Suprapubic skin (tissue), 4 donors: ENCODE measurements at places on chromosomes 5 and 9.

GRCh38 chr9:75935591-75935990, 45.1 kb downstream of the PCSK5 start:
- no peak for DNase-seq

- no peak for DNase-seq
Measured at GRCh38 chr9:92474587-92474986, 7.7 kb downstream of the ASPN start.

GRCh38 chr9:72351538-72352453, 13.2 kb downstream of the ZFAND5 start:
- DNase-seq = no peak

GRCh38 chr9:123881604-123882003, 48.3 kb downstream of the DENND1A start:
- DNase-seq = no peak

DNA sequence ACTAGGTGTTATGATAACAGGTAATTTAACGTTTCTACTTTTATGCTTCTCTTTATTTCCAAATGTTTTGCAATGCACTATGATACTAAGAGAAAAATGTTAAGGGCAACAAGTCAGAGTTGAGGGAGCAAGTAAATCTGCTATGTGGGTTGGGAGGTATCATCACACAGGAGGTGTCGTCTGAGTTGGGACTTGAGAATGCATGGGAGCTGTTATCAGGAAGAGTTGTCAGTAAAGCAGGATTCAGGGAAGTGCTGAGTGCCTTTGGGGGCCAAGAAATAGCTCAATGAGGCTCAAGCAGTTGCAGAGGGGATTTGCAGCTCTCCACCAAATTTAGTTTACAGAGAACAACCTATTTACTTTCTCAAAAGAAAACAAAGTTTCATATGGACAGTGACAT, 108.0 kb downstream of the PPP2R2B start:
- no peak for DNase-seq

DNA sequence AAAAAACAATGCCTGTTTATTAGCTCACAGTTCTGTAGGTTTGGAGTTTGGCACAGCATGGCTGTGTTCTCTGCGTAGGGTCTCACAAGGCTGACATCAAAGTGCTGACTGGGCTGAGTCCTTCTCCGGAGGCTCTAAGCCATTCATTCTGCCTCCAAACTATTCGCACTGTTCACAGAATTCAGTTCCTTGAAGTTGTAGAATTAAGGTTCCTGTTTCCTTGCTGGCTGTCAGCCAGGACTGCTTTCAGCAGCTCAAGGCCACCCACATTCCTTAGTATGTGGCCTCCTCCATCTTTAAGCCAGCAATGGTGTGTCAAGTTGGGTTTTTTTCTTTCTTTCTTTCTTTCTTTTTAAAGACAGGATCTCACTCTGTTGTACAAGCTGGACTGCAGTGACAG, 161.9 kb downstream of the CDH6 start:
- no peak for DNase-seq

DNA sequence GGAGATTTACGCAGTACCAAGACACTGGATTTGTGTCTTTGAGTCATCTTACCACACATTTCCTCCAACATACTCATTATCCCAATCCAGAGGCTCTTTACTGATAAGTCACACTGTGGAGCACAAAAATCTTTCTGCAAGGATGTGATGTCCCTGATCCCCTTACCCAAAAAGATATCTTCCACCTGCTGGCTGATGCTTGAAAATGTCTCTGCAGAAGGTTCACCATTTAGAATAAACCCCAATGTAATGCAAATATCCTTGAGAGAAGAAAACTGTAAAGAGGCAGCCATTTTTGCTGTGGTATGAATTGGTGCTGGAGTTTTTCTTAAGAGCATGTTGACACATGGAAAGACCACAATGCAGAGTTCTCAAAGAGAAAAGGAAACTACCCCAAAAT, 65.7 kb upstream of the RORB start:
- no peak for DNase-seq

- DNase-seq = no peak
Measured at GRCh38 chr5:180100621-180101450, 29.3 kb upstream of the RNF130 start.

GRCh38 chr5:107990881-107991810, 320.4 kb upstream of the EFNA5 start:
- DNase-seq = no peak

DNA sequence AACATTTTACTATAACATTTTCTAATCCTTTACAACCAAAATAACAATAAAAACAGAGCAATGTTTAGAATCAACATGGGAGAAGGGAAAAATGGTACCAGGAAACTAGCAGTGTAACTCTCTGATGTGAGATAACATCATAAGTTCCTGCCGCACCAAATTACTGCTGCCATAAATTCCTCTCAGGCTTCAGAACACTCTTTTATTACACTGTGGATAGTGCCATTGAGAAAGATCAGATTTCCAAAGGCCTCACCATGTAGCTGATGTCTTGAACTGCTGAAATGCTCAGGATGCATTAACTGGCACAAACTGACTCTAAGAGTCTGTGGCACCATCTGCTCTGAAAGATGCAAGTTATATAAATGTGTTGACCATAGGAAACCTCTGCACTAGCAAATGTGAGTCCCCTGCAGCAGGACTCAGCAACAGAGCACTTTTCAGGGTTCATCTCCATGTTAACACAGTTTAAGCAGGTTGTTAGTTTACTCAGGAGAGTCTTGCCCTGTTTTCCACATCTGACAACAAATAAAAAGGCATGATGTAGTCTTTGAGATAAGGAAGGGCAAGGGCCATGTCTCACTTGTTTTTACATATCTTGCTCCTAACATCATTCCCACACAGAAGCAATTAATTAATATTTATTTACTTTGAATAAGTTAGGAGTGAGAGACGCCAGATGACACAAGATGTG, 218.1 kb downstream of the CETN3 start:
- DNase-seq = no peak

- no peak for DNase-seq
Measured at GRCh38 chr9:126482361-126483044, 131.2 kb upstream of the LMX1B start.

GRCh38 chr9:111828193-111828592, 33.5 kb upstream of the SHOC1 start:
- DNase-seq = no peak

GRCh38 chr9:72119853-72120252, 29.4 kb upstream of the GDA start:
- DNase-seq = no peak

DNA sequence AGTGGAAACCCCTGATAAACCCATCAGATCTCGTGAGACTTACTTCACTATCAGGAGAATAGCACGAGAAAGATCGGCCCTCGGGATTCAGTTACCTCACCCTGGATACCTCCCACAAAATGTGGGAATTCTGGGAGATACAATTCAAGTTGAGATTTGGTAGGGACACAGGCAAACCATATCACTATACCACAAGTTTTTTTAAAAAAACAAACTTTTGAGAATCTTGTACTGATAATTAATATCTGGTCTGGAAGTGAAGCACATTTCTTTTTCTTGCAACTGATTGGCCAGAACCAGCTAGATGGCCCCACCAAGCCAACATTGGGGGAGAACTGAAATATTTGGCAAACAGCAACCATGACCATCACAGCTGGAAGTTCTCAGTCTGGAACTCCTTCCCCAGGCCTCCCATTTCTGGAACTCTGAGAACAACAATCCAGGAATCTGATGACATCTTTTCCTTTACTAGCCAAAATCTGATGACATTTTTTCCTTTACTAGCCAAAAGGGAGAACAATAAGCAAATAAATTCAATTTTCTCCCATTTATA, 51.8 kb upstream of the CDKN2B start:
- no peak for DNase-seq

GRCh38 chr5:138752951-138753793, at the start of gene CTNNA1:
Gene CTNNA1 (plus strand): TSS chr5:138753425. CDS start chr5:138781925, 28,500 bp downstream.
- DNase-seq = peak; percentile 88

DNA sequence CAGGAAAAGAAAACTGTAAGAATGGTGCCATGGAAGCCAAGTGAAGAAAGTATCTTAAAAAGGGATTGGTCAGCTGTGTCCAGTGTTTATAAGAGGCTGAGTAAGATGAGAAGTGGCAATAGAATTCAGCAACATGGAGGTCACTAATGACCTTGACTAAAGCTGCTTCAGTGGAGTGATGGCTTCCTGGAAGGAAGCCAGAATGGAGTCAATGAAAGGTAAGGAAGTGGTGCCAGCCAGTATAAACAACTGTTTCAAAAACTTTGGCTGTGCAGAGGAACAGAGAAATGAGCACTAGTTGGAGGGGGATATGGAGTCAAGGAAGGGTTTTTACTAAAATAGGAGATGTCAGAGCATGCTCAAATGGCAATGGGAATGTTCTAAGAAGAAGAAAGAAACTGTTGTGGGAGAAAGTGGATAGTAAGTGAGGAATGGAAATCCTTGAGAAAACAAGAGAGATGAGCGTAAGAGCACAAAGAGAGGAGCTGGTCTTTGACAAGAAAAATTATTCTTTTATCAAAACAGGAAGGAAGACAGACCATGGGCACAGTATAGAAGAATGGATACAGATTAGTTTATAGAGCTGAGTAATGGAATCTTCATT, 11.1 kb upstream of the NRG2 start:
- no peak for DNase-seq

GRCh38 chr9:124859803-124860581, 1.8 kb downstream of the RPL35 start:
- no peak for DNase-seq

DNA sequence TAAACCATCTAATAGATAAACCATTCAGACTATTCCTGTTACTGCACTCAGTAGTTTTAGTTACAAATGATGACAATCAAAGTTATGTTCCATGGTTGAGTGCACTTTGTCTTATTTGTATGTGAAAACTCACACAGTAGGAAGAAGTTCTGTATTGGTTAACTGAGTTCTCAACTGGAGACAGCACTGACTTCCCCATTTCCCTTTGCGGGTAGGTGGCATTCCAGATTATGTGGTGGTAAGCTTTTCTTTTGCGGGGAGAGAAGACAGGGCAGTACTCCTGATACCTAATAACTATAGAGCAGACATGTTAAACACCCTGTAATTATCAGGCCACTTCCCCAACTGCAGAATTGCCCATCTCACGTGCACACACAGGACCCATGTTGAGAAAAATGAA, 24.4 kb downstream of the TARS1 start:
- DNase-seq = no peak
